ENCODE measurements at places on chromosomes 7 and 10.

DNA sequence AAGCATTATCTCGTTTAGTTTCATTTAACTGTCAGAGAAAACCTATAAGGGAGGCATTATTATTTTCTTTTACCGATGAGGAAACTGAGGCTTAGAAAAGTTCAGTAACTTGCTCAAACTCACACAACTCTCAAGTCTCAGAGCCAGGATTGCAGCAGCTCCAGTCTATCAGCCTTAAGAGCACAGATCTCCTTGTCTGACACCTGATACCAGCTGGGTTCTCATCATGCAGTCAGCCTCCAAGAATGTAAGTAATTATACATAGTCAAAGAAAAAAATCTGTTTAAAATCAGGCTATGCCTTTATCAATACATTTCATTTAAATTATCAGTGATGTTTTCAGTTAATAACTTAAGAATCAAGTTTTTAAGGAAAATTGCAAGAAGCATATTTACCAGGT, 236.6 kb upstream of the TCF7L2 start:
- DNase-seq = no peak

DNA sequence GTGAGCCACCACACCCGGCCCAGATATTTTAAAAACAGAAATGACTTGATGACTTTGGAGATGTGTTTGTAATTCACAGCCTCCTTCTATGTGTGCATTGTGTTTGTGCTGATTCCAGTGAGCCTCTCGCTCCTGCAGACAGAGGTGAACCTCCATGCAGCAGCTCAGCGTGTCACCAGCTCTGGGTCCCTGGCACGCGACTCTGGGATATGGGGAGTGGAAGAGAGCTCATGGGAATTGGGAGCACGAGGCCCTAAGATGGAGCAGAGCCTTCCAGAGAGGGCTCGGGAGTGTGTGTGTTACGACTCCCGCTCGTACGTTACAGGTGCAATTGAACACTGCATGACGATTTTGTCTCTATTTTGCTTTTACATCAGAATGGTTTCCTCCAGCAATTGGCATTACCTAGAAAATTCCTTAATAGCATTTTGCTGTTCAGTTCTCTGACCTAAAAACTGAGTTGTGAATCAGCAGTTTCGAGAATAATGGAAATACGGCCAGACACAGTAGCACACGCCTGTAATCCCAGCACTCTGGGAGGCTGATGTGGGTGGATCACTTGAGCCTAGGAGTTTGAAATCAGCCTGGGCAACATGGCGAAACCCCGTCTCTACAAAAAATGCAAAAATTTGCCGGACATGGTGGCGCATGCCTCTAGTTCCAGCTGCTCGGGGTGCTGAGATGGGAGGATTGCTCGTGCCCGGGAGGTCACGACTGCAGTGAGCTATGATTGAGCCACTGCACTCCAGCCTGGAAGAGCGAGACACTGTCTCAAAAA, 204.6 kb downstream of the CUX1 start:
- no peak for DNase-seq

GRCh38 chr10:77965294-77965693, 38.7 kb upstream of the DLG5 start:
- no peak for DNase-seq

DNA sequence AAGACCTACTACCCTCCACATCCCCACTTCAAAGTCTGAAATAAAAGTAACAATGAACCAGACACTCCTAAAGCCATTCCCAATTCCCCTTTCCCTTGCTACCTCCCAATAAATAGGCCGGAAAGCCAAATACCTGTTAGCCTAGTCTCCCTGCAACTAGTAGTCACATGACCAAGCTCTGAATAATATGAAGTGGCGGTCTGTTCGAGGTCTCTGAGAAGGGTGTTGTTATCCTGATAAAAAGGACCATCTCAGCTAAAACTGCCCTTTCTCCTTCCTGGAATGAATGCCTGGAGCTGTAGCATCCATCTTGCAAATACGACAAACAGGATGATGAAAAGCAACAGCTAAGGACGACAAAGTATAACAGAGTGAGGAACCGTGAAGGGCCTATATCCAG, 6.0 kb downstream of the KIF5B start:
- DNase-seq = no peak

DNA sequence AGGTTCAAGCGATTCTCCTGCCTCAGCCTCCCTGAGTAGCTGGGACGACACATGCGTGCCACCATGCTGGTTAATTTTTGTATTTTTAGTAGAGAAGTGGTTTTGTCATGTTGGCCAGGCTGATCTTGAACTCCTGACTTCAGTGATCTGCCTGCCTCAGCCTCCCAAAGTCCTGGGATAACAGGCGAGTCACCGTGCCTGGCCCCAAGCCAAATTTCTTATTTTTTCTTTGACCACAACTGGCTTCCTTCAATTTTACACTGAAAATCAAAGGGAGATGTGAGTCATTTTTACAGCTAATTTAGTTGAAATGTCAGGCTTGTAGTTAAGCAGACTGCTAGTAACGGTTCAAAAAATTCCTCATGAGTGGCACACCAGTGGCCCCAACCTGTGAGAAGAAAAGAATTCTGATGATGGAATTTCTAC, 7.8 kb downstream of the RNF216 start:
- DNase-seq = no peak

- no peak for DNase-seq
Observed at GRCh38 chr7:73894733-73895551, 34.0 kb downstream of the TMEM270 start.

DNA sequence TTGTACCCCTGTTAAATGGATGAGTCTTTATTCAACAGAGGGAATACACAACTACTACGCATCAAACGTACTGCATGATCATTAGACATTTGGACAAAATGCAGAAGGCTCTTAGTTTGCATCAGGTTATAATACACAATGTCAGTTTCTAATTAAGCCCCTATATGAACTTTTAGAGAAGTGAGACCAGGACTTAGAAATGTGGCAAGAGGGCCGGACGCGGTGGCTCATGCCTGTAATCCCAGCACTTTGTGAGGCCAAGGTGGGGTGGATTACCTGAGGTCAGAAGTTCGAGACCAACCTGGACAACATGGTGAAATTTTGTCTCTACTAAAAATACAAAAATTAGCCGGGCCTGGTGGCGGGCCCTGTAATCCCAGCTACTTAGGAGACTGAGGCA, 76.3 kb upstream of the MGMT start:
- DNase-seq = no peak

DNA sequence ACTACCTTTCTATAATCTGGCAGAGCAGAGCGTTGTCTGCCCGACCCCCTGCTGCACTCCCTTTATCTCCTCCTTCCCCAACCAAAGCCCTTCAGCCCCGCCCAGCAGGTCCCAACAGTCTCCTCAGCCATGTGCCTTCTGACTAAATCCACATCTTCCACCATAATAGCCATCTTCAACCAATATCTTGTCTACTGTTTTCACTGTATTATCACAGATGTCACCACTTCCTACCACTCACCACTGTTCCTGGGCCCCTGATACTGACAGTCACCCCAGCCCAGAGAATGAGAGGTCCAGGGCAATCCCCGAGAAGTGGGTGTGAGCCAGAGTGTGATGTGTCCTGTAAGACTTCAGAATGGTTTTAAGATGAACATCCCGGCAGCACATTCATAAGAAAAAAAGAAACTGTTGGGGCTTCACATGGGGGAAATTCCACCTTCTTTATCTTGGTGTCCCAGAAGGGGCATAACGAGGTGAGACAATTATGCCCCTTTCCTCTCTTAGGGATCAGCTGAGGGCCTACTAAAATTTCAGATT, 25.3 kb downstream of the CCDC6 start:
- DNase-seq = peak; percentile 6

- DNase-seq = no peak
Observed at GRCh38 chr7:8068892-8069686, 100.5 kb downstream of the GLCCI1 start.

DNA sequence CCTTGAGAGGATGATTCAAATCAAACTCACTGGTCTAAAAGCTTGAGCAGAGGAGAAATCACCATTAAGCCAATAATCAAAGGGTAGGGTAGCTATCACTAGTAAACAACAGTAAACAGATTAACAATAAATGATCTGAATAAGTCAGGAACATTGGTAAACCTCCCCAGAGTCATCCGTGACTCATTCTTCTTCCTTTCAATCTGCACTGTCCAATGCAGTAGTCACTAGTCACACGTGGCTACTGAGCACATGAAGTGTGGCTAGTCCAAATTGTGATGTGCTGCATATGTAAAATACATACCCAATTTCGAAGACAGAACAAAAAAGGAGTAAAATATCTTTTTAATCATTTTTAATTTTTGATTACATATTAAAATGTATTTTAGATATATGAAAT, 64.0 kb downstream of the ERCC6 start:
- DNase-seq = no peak

DNA sequence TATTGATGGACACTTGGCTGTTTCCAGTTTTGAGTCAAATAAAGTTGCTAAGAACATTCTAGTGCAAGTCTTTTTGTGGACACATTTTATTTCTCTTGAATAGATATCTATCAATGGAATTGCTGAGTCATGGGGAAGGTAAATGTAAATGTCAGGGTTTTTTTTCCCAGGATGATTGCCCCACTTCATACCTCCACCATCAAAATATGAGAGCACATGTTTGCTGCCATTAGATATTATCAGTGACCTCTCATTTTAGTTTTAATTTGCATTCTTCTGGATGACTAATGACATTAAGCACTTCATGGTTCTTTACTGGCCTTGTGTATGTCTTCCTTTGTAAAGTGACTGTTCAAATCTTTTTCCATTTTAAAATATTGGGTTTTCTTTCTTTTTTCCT, 45.7 kb downstream of the PAPSS2 start:
- DNase-seq = no peak

- no peak for DNase-seq
Observed at GRCh38 chr7:140053812-140054539, 8.8 kb downstream of the PARP12 start.

GRCh38 chr10:35569111-35569707, 35.9 kb upstream of the GJD4 start:
- DNase-seq = no peak

DNA sequence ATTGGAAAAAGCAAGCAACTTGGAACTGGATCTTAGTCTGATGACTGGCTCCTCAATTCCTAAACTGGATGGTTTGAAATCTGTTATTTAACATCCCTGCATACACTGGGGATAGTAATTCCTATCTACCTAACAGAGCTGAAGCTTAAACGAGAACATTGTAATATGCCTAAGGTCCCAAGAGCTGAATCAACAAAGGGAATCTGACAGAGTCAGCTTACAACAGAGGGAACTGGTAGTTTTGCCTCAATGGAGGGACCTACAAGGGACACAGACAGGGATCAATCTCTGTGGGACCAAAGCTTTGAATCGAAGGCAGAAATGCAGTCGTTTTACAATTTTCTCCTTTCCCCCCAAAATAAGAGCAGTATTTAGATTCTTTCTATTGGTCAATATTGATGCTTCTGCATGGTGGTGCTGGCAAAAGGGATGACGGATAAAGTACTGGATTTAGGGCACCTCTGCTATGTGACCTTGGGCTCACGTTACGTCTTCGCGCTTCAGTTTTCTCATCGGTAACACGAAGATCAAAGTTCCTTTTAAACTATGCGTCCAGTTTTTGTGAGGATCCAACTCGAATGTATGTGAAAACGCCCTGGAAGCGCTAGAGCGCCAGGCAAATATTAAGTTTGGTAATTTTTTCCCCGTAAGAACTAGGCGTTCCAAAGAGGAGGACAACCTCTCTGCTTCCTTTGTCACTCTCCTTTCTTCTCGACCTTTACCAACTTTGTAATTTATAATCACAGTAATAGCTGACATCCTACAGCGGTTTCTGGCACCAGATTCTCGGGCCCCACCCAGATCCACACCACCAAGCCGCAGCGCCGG, 1.1 kb downstream of the ACTR1A start:
- no peak for DNase-seq
